Activated T-helper 1 cell treated with Interleukin-2 at 50 U/mL for 16 hours (primary cell): ENCODE measurements at places on chromosomes 5 and 9.

GRCh38 chr9:18723366-18723765, 249.4 kb downstream of the ADAMTSL1 start:
- no peak for DNase-seq

DNA sequence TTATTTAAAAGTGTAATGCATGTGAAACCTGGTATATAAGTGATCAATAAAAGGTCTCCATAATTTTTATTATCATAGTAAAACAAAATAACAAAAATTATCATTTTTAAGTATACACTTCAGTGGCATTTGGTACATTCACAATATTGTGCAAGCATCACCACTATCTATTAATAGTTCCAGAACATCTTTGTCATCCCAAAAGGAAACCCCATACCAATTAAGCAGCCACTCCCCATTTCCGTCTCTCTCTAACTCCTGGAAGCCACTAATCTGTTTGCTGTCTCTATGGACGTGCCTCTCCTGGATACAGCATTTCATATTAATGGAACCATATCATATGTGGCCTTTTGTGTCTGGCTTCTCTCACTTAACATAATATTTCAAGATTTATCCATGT, 7.6 kb downstream of the OLFML2A start:
- DNase-seq = no peak

DNA sequence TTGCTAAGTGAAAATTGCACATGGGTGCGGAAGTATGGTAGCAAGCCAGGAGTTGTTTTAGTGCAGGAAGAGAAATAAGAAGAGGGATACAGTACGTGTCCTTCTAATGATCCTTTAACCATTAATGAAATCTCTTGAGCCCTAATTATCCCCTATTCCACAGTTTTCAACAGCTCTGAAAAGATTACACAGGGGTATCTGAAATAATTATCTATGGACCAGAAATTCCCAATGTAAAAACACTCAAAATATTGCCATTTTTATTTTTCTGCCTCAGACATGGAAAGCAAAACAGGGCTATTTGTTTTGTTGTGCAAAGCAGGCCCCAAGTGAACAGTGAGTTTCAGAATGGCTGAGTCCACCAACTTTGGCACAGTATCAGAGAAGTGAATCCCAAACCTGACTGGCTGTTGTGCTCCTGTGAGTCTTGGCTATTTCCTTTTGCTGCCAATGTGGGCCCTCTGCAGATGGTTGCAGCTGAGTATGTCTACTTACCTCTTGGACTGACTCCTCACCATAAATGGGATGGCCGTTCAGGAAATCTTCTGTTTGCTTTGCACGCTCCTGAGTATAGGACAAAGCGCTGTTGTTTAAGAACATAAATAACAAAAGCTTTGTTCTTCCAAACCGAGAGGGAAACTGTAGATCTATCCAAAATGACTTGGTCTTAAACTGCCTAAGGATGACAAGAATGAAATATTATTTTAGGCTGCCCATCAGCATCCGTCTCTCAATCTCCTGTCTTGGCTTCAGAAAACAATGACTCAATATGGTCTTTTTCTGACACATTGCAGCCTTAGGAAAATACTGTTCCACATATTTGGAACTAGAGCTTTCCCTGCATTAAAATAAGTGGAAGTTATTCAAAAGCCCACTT, 204.1 kb downstream of the DEPDC1B start:
- DNase-seq = no peak

DNA sequence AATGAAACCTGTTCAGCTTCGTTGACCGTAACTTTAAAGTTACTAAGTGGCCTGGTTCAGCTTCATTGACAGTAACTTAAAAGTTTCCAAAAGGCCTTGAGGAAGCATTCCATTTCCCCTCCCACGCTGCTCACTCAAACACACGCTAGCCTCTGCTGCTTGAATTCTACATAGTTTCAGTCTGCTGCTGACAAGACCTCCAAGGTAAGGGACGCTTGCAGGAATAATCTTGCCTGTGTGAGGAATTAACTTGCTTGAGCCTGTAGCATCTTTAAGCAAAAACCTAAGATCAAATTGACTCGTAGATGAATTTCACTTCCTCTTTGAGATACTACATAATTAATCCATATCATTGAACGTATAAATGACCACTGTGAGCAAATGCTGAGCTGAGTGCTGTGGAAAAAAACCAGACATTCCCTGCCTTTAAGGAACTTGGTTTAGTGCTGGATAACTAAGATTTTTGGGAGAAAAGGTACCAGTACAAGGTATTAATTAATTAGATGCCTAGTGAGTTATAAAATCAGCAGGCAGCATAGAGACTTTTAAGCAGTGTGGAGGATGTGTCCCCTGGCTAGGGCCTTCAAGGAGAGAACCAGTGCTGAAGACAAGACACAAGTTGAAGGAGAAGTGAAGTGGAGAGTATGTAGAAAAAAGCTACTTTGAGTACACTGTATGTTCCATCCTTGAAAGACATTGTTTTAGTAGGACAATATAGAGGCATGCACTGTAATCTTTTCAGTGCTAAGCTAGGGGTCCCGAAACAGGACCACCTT, 39.2 kb downstream of the GRAMD2B start:
- no peak for DNase-seq

DNA sequence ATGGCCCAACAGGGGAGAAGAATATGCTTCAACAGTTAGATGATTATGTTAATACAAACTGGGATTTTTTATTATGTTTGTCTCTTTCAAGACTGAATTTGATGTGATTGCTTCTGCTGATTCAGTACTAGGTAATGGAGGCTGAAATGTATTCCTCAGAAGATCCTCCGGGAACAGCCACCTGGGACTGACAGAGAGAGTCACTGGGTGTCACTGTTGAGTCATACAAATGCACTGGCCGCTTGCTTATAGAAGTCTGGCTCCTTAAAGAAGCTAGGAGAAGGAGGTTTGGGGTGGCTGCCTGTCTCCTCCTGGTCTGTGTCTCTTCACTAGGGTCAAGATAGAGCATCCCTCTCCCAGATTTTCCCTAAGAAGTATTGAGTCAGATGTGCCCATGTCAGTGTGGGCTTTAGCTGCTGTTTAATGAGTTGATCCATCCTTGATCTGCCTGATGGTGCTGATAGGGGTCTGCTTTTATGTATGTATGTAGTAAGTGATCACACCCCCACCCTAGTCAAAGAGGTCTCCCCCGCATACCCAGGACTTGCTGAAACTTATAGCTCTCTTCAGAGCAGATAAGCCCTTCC, 773.4 kb downstream of the BRINP1 start:
- DNase-seq = no peak

DNA sequence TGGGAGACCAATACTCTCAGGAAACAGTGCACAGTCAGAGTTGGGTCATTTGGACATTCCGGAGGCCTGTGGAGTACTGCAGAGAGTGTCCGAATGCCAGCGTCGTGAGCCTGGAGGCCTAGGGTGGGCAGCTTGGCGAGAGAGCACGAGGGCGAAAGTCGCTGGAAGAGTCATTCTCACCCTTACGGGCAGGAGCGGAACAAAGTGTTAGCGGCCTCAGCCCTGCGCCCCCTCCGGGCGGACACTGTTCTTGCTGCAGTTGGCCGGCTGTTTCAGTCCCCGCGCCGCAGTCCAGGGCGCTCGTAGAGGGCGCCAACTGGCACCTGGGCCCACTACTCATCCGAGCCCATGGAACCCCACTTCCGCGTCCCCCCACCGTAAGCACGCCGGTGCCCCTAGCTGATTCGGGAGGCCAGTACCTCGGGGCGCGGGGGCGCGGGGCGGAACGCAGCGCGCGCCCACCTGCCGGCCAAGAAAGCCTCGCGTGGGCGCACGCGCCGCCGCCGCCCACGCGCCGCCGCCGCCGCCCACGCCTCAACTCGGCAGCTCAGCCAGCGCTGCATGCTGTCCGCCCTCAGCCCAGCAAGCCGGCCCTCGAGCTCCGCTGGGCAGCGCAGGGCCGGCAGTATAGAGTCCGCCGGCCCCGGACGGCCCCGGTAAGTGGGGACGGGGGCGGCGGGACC, 99.7 kb upstream of the CCL21 start:
- DNase-seq = no peak

- no peak for DNase-seq
Measured at GRCh38 chr5:91049800-91050199, 333.3 kb downstream of the ARRDC3 start.

DNA sequence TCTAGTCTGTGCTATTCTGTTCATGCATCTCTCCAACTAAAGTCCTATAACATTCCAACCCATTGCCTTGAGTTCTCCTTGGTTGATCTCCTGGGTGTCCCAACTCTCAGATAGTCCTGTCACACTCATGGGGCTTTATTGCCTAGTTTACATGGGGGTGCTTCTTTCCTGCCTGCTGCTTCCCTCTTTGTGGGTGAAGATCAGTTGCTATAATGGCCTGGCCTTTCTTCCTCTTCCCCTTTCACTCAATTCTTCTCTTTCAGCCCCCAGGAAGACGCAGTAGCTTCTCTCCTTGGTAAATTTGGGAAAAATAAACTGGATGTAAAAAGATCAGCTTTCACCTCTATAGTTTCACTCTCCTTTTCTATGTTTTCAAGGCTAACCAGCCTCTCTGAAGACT, 66.5 kb downstream of the PTCD2 start:
- no peak for DNase-seq

- no peak for DNase-seq
Measured at GRCh38 chr5:56601641-56602071, 213.7 kb upstream of the MAP3K1 start.

- DNase-seq = no peak
Measured at GRCh38 chr5:61790678-61791077, 458.6 kb downstream of the ZSWIM6 start.

DNA sequence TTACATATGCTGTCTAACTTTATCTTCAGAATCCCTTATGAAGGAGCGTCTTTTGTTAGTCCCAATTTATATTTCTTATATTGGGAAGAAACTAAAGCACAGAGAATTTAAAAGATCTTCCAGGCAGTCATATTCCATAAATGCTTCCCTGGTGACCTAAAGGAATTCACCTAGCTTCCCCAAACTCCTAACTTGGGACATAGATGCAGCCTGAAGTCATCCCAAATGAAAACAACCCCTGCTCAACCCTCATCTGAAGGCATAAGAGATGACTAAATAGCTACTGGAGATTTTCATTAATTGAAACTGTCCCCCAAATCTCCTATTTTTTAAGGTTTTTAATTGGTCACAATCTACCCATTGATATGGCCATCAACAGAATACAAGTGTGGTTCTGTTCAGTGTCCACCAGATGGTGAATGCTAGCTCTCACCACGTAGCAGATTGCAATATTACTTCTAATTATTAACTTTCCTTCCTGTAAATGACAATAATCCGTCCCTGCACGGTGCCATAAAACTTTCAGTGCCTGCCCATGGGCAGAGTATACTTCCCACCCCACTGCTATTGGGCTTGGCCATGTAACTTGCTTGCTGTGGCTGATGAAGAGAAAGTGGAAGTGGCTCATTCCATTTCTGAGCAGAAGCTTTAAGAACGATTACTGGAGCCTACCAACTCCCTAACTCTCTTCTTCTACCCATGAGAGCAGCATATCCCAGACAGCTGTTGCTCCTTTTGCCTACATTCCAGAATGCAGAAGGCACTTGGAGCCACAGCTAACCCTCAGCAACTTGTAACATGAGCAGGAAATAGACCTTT, 18.7 kb downstream of the PRUNE2 start:
- DNase-seq = no peak

DNA sequence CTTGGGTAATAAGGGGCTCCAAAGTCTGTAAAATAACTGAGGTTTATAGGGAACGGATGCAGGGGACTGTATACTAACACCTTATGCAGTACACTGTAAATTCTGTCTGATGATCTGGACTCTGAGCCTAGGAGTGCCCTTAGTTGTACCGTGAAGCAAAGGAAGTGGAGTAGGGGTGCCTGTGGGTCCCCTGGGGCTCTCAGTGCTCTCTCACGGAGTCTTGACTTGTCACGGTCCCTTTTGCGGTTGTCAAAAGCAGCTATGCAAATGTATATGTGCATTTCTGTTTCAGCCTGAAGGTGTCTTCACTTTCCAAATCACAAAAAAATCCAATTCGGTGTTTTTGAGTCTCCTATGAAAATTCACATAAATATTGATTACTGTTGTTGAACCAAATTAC, 17.8 kb downstream of the DMRT1 start:
- no peak for DNase-seq

DNA sequence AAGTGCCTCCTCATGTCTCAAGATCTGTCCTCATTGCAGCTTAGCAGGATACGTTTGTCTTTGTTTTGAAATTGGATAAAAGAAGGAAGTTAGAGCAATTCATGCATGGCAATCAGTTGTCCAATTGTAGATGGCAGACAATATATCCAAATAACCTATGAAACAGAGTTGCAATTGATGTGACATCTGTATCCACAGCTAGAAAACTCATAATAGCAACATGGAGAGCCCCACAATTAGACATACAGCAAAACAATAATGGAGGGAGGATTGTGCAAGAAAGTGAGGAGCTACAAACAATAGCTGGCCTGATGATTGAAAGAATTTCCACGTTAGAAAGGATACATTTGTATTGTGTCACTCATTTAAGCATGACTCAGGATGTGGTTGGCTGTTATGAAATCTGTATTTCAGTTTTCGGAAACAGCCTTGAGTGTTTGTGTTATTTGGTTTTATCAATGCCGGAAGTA, 132.0 kb downstream of the FAM174A start:
- no peak for DNase-seq

DNA sequence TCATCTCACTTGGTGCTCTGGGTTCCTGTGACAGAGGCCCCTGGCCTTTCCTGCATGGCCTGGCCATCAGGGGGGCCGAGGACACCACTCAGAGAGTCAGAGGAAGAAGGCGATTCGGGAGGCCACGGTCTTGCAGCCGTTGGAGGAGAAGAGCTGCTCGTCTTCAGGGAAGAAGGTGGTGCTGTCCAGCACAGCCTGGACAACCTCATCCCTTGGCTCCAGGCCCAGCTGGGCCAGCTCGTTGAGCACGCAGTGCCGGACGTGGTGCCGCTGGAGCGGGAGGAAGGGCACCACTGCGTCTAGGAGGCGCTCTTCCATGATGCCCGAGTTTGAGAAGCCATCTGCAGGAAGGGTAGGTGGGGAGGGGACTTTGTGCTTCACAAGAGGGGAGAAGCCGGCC, 3.2 kb downstream of the TOR2A start:
- DNase-seq = no peak

- DNase-seq = no peak
Measured at GRCh38 chr9:21081451-21081850, 3.7 kb upstream of the IFNB1 start.

- DNase-seq = no peak
Measured at GRCh38 chr5:316210-317085, 5.1 kb upstream of the AHRR start.

- DNase-seq = no peak
Measured at GRCh38 chr5:57711946-57712345, 229.3 kb upstream of the ACTBL2 start.

- no peak for DNase-seq
Measured at GRCh38 chr9:136626066-136626725, 36.5 kb upstream of the EGFL7 start.

GRCh38 chr9:124022201-124023121, 10.9 kb downstream of the LHX2 start:
- DNase-seq = no peak

- no peak for DNase-seq
Measured at GRCh38 chr5:176425138-176425537, 8.8 kb upstream of the CLTB start.

- no peak for DNase-seq
Measured at GRCh38 chr5:147267082-147267832, 32.4 kb downstream of the STK32A start.
